ENCODE measurements at places on chromosomes 3 and 15. TPM values are rescaled to one million over a fixed set of nuclear protein-coding genes. Genes with fewer than 3 reads are reported as not detected.

GRCh38 chr3:188197388-188197847 lies 43.5 kb downstream of the LPP start:
- H3K27ac ChIP-seq = no peak overlapping the region
- H3K27me3 ChIP-seq = no peaks in the 10 kb centered on the region
- H3K4me1 ChIP-seq = no peaks in the 10 kb centered on the region
- no peak overlapping the region for H3K4me3 ChIP-seq
- no peak for DNase-seq

- peaks cover 16% of the 10 kb centered on the region for H3K4me1 ChIP-seq
- H3K27ac ChIP-seq = no peak overlapping the region
- no peak overlapping the region for H3K4me3 ChIP-seq
Measured at GRCh38 chr3:72465853-72466252, 382.4 kb downstream of the SHQ1 start.

DNA sequence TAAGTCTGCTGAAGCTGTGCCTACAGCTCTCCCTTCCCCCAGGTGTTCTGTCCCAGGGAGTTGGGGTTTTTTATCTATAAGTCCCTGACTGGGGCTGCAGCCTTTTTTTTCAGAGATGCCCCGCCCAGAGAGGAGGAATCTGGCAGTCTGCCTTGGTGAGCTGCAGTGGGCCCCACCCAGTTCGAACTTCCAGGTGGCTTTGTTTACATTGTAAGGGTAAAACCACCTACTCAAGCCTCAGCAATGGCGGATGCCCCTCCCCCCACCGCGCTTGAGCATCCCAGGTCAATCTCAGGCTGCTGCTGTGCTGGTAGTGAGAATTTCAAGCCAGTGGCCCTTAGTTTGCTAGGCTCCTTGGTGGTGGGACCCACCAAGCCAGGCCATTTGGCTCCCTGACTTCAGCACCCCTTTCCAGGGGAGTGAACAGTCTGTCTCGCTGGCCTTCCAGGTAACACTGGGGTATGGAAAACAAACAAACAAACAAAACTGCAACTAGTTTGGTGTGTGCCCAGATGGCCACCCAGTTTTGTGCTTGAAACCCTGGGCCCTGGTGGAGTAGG lies 189.4 kb downstream of the MFSD1 start:
- H3K27ac ChIP-seq = no peak overlapping the region
- no peak overlapping the region for H3K4me3 ChIP-seq
- H3K4me1 ChIP-seq = no peaks in the 10 kb centered on the region

DNA sequence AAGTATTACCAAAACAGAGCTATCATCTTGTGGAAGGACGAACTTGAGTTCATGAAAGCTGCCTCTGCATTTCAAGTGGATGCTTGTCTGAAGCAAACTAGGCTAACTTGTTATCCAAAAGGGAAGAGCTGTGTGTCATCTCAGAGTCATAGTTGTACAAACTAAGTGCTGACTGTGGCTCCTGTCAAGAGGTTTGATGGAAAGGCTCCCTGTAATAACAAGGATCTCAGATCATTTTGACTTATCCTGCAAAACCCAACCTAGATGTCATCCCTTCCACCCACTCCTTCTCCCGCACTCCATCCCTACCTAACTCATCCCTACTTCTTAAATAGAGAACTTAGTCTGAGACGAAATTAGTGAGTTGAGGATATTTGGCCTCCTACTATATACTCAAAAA lies 110.8 kb downstream of the NR2E3 start:
- H3K27me3 ChIP-seq = no peaks in the 10 kb centered on the region
- no peak for DNase-seq
- H3K27ac ChIP-seq = no peak overlapping the region
- no peaks in the 10 kb centered on the region for H3K4me1 ChIP-seq
- H3K36me3 ChIP-seq = no peaks in the 10 kb centered on the region

GRCh38 chr3:123635717-123636116 lies 50.9 kb upstream of the HACD2 start:
- DNase-seq = no peak
- peaks cover 38% of the 10 kb centered on the region for H3K36me3 ChIP-seq
- no peaks in the 10 kb centered on the region for H3K27me3 ChIP-seq

DNA sequence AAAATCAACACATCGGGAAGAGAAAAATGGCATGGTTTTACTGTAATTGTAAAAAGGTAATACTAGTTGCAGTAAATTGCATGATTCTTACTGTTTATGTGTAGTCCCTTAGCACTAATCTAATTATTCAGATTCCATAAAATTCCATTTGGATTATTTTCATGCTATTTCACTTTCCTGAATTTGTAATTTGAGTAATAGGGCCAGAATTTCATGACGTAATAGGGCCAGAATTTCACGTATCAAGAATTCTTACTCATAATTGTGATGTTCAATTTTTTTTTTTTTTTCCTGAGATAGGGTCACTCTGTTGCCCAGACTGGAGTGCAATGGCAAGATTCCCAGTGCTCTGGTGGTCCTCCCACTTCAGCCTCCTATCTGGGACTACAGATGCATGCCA lies 2.9 kb upstream of the U2SURP start:
- H3K36me3 ChIP-seq = no peaks in the 10 kb centered on the region
- DNase-seq = no peak
- peaks cover 31% of the 10 kb centered on the region for H3K4me1 ChIP-seq
- H3K27me3 ChIP-seq = no peaks in the 10 kb centered on the region
- no peak overlapping the region for H3K4me3 ChIP-seq
- H3K27ac ChIP-seq = no peak overlapping the region

DNA sequence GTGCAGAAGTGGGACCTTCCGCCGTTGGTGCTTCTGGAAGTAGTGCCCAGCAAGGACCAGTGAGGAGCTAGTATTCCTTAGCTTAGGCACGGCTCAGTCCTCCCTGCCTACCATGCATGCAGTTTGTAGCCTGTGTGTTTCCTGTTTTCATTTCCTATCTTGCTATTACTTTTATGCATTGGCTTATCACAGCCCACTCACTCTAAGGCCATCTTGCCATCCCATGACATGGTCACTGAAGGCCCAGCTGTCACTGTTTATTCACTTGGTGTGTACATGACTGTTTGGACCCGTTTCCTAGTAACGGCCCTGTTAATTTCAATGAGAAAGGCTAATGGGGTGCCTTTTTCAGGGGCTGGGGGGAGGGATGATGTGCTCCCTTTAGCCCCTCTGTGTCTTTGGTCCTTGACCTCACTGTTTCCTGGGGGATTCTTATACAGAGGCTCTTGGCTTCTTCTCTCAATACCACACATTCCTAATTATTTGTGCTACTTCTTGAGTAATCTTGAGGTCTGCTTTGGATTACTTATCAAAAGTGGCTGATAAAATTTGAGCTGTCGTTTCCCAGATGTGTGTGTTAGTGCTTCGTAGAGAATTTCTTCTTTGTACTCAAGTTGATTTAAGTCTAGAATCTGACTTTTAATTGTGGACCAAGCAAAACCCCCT lies 24.5 kb upstream of the TRAK1 start:
- H3K27ac ChIP-seq = peak overlapping the region; percentile 81
- no peak overlapping the region for H3K4me3 ChIP-seq
- no peaks in the 10 kb centered on the region for H3K36me3 ChIP-seq
- no peak for DNase-seq
- peaks cover 56% of the 10 kb centered on the region for H3K4me1 ChIP-seq

- H3K27me3 ChIP-seq = no peaks in the 10 kb centered on the region
- peaks cover 49% of the 10 kb centered on the region for H3K4me1 ChIP-seq
Measured at GRCh38 chr3:141440942-141441341, 45.9 kb upstream of the RASA2 start.

DNA sequence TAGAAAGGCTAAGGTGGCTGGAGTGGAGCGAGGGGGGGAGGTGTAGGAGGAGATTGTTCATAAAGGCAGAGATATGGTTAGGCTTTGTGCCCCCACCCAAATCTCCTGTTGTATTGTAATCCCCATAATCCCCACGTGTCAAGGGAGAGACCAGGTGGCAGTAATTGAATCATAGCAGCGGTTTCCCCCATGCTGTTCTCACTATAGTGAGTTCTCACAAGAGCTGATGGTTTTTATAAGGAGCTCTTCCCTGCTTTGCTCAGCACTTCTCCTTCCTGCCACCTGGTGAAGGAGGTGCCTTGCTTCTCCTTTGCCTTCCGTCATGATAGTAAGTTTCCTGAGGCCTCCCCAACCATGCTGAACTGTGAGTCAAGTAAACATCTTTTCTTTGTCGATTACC lies 64.7 kb upstream of the CFAP161 start:
- H3K36me3 ChIP-seq = no peaks in the 10 kb centered on the region
- DNase-seq = no peak
- H3K27me3 ChIP-seq = no peaks in the 10 kb centered on the region
- H3K4me3 ChIP-seq = no peak overlapping the region
- H3K27ac ChIP-seq = no peak overlapping the region

DNA sequence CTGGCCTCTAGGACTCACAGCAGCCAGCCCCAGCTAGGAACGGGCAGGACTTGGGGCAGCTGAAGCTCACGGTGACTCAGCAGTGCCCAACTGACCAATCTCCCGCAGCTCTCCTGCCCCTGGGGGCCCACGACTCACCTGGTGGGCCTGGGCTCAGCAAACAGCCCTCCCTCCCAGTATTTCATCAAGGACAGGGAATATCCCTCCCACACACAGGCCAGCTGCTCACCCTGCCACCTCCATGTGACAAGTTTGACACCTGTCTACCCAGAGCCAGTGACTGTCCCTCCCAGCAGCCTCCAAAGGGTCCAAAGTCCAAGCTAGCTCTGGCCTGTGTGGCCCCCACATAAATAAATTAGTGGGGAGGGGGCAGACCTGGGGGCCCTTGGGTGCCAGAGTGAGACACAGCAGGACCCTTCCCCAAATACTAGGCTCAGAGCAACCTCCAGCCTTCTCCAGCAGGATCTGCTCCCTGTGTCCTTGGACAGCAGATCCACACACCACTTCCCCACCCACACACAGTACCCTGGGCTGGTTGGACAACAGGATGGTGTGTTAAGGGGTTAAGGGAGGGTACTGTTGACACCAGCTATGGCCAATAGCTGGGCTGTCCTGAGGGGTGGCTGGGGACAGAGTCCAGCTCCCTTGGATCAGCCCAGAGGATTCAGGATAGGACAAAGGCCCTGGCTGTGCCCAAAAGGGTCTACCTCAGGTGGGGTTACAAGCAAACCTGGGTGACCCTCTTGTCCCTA lies 4.3 kb downstream of the GNAT1 start:
- no peak overlapping the region for H3K27ac ChIP-seq
- H3K4me3 ChIP-seq = no peak overlapping the region
- no peak for DNase-seq
- H3K36me3 ChIP-seq = no peaks in the 10 kb centered on the region

DNA sequence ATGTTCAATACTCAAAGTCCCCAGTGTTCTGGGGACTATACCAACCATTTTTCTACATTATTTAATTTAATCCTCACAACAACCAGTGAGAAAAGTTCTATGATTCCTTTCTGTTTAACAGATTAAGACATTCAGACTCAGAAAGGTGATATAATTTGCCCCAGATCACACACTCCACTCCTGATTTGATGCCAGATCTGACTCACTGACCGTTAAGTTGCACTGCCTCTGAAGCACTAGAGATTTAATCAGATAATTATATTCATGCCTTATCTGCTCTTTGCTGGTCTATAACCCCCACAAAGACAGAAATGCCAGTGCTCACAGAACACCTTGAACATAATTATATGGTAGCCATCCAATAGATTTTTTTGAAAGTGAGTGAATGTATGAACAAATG lies 501.0 kb downstream of the IGSF11 start:
- no peak for DNase-seq
- H3K27ac ChIP-seq = no peak overlapping the region
- H3K27me3 ChIP-seq = no peaks in the 10 kb centered on the region

DNA sequence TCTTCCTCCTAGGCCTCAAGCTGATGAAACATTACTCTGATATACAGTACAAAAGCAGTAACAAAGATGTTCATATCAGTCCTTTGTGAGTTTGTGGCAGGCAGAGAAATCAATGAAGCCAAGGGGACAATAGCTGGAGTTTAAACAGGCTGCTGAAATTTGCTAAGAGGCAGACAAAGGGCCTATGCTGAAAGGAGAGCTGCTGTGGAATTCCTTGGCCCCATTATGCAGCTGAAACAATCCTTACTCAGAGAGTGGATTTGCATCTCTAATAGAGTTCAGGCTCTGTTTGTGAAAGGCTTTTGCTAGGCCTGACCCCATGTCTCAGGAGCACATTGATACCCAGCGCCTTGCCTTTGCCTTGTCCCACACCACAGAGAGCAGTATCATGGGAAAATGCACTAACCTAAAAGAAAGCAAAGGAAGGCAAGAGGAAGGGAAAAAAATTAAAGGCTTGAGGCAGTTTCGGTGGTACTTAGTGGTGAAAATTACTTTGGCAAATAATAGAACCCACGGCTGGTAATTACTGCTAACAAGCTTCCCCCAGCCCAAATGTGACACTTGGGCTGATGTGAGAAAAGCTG lies 195.0 kb upstream of the EPHA3 start:
- H3K36me3 ChIP-seq = no peaks in the 10 kb centered on the region
- H3K27me3 ChIP-seq = no peaks in the 10 kb centered on the region
- no peak for DNase-seq
- no peak overlapping the region for H3K27ac ChIP-seq

DNA sequence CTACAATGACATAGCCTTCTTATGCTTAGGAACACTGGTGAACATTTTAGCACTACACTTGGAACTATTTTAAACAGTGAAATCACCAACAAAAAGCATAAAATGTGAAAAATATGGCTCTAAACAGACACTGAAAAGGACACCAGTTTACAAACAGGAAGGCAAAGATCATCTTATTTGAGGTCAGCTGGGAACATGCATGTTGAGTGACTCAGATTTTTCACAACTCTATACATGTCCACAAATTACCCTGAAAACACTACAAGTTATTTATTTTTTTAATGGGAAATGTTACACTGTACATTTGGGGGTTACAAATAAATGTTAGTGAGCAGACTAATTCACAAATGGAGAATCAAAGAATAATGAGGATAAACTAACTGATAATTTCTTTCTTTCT lies 12.5 kb upstream of the GK5 start:
- no peaks in the 10 kb centered on the region for H3K4me1 ChIP-seq
- no peak overlapping the region for H3K4me3 ChIP-seq
- no peak overlapping the region for H3K27ac ChIP-seq
- no peaks in the 10 kb centered on the region for H3K36me3 ChIP-seq

DNA sequence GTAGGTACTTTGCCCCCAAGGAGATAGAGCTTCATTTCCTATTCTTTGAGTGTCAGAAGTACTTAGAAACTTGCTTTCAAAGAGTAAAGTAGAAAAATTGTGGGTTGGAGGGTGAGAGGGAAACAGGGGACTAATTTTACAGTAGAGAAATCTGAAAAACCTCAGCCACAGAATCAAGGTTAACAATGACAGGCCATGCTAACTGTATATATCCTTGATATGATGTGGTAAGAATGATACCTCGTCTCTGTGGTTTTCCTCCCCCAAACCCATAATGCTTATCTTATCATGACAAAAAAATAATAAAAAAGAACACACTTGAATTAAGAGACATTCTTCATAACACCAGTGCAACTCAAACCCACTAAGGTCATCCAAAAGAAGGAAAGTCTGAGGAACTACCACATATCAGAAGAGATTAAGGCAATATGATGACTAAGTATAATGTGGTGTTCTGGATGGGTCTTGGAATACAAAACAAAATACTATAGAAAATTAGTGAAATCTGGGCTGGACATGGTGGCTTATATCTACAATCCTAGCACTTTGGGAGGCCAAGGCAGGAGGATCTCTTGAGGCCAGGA lies 360.4 kb downstream of the ULK4 start:
- H3K4me3 ChIP-seq = no peak overlapping the region
- H3K27me3 ChIP-seq = no peaks in the 10 kb centered on the region
- H3K27ac ChIP-seq = no peak overlapping the region
- no peaks in the 10 kb centered on the region for H3K36me3 ChIP-seq
- no peak for DNase-seq

Gene TRH
- total RNA-seq = not detected

Gene CA12
- total RNA-seq = 144 TPM

Gene SCAANT1
- not detected for total RNA-seq

Gene SLC22A13
- total RNA-seq = not detected

Gene C3orf85
- total RNA-seq = not detected

Data from esophagus squamous epithelium (tissue), 5 donors.